ENCODE measurements at places on chromosomes 11 and 22.

DNA sequence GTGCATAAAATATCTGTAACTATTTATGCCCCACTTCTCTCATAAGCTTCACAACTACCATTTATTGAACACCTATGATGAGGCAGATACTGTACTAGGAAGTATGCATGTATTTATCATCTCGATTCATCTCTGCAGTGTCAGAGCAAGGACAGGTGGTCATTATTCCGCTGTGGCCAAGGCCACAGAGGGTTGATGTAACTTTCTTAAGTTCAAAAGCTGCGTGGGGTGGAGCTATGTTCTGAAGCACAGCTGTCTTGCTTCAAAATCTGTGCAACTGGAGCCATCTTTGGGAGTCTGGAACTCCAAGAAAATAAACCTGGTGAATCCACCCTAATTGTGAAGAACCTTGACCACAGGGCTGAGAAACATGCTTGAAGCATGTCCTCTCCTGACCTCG, 60.2 kb upstream of the HMGXB4 start:
- no peak for DNase-seq

DNA sequence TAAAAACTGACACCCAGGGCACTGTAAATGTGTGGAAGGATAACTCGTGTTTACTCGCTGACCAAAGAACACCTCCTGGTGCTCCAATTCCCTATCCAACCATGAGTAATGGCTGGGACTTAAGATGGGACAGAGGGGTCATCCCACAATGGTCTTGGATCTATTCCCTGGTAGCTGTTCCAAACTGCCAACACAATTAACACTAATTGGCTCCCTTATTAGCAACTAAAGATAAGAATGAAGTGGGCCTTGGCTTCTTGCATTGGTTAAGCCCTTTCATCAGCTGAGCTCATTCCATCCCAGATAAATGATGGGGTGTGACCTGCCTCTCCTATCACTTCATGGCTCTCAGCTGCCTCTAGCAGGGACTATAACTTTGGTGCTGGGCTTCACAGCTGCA, 1.5 kb upstream of the SIK3 start:
- DNase-seq = no peak

GRCh38 chr11:76119779-76120178, 86.5 kb downstream of the WNT11 start:
- no peak for DNase-seq

GRCh38 chr11:61418136-61418535, 11.6 kb downstream of the CPSF7 start:
- DNase-seq = no peak

GRCh38 chr11:43952401-43953342, 10.2 kb downstream of the C11orf96 start:
- DNase-seq = no peak

DNA sequence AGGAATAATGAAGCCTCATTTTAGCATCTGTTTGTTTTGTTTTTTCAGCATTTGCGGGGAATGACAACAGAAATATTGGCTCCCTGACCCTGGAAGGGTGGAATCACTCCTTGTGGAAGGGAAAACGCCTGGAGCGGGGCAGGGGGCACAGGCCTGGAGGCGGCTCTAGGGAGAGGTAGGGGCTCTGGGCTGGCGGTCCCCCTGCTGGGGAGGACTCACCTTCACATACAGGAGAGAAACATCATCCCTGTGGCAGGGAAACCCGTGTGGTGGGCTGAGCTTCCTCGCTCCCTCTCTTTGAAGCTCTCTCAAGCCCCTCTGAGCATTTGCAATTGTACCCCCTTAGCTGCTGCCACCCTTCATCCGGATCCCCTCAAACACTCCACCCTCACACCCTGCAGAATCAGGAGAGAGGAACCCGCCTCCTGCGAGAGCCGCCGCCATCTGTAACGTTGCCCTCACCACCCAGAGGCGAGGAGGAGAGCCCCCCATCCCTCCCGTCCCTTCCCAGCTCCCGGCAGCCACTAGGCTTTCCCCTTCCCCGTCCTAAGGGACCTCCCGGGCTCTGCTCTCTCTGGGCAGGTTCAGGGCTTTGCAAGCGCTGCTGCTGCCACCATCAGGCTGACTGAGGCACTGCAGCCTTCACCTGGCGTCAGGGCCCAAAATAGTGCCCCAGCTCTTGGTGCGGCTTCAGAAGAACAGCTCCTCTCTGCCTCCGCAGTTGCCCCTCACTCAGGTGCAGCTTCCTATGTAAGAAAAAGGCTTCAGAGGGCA, 10.4 kb downstream of the KIRREL3 start:
- peak; percentile 88 for DNase-seq

GRCh38 chr11:2673871-2674471, 25.8 kb downstream of the KCNQ1OT1 start:
- no peak for DNase-seq

- no peak for DNase-seq
These were observed 13.9 kb downstream of the CSRP3 start for GRCh38 chr11:19187833-19188258.

- no peak for DNase-seq
These were observed 36.0 kb downstream of the ZBTB44 start for GRCh38 chr11:130278745-130279144.

- no peak for DNase-seq
These were observed 203.7 kb downstream of the ARHGAP42 start for GRCh38 chr11:100890789-100891188.

GRCh38 chr11:3370311-3370870, 8.6 kb downstream of the ZNF195 start:
- DNase-seq = no peak

GRCh38 chr11:134342572-134343340, 11.0 kb downstream of the GLB1L2 start:
- DNase-seq = no peak

GRCh38 chr11:107564877-107565218, 687 bp downstream of the ALKBH8 start:
- DNase-seq = no peak

GRCh38 chr11:121029153-121029552, 5.3 kb downstream of the TBCEL start:
- no peak for DNase-seq

DNA sequence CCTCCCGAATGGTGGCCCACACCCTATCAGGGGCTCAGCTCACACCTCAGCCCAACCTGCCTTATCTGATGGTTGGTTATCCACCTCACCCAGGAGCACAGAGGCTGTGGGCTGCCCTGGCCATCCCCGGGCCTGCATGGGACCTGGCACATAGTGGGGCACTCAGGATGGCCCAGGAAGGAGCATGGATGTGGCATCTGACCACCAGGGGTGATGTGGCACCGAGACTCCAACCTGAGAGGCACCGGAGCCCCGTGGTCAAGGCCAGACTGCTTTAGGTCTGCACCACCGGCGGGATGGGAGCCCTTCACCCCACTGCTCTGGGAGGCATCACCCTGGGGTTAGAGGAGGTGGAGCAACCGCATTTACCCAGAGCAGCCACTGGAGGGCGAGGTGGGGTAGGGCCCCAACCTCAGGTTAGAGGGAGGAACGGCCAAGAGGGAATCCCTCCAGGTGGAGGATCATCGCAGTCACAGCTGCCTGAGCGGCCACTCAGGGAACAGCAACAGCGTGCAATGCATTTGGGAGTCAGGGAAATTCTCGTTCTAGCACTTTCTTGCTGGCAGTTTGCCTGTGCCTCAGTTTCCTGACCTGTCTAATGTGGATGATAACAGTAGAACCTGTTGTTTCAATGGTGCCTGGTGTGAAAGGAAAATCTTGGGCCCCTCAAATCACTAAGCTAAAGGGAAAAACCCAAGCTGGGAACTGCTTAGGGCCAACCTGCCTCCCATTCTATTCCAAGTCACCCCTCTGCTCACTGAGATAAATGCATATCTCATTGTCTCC, 52.9 kb upstream of the CARS1 start:
- peak; percentile 76 for DNase-seq

- DNase-seq = no peak
These were observed 185.5 kb downstream of the SWAP70 start for GRCh38 chr11:9849389-9849788.

- peak; percentile 76 for DNase-seq
These were observed 13.2 kb downstream of the POLA2 start for GRCh38 chr11:65274735-65275682.

DNA sequence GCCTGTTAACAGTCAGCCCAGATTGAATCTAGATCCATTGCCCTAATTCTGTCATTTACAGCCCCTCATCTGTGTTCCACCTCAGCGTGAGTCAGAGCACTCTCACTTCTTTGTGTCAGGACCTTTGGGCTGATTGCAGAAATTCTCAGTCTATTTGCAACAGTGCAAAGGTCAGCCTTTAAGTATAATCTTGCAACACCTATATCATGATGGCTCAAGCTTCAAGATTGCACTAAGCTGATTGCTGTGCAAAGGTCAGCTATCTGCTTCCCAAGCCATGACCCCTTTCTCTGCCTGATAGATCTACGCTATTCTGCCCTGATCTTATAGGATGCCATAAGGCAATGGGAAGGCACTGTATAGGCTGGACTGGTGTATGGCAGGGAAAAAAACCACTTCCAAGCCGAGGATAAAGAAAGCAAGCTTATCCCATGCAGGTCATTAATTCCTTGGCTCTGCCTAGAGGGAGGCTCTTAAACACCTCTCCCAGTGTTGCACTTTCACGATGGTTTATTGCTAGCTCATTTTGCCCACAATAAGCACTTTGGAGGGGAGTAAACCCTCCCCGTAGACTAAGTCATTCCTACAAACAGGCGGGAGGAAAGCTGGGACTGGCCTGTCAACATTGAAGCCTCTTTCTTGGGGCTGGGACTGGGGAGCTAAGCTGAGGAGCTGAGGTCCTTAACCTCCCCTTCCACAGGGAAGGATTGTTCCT, 100.6 kb downstream of the RRAS2 start:
- no peak for DNase-seq

DNA sequence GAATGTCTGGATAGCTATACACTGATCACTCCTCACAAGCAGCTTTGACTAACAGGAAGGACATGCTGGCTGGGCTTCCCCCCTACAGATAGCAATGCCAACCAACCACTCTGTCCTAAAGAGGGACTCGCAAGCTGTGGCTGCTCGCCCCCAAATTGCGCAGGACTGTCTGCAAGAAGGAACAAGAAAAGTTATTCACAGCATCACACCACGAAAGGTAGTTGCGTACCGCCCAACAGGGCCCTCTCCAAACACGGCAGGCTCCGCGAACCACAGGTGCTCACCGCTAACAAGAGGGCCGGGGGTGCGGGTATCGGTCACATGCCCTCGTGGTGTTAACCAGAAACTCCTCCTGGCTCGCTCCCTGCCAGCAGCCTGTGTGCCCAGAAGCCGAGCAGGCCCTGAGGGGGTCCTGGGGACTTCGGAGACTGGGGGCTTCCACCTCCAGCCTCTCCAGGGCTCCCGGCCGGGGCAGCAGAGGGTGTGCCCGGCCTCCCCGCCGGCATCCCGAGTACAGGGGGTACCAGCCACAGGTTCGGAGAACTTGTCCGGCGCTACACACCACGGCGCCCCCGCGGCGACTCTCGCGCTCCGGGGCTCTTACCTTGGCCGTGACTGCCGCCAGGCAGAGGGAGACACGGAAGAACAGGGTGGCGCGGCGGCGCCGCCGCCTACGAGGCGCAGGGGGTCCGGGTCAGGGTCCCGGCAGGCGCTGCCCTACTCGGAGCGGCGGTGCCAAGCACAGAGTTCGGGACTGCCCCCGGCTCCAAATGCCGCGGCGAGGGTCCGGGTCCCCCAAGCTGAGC, 682 bp downstream of the LARGE1 start:
- DNase-seq = peak; percentile 31

- DNase-seq = peak; percentile 80
These were observed 5.4 kb downstream of the C11orf96 start for GRCh38 chr11:43947815-43948214.

DNA sequence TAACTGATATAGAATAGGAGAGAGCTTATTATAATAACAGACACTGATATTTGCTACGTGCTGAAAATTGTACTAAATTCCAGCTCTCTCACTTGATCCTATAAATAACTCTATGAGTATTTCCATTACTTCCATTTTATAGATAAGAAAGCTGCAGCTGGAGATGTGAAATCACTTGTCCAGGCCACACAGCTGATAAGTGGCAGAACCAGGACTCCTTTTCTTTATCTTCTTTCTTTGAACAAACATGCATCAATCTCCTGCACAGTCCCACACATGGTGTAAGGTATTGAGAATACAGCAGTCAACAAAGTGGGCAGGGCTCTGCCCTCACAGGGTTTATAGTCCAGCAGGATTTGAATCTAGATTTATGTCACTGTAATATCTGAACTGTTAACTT, 652.1 kb downstream of the NELL1 start:
- DNase-seq = no peak

GRCh38 chr11:102850973-102851745, 7.8 kb upstream of the MMP3 start:
- no peak for DNase-seq

- DNase-seq = no peak
These were observed 84.9 kb downstream of the ZNF280B start for GRCh38 chr22:22423681-22424080.

GRCh38 chr11:132994966-132995365, 537.3 kb downstream of the OPCML start:
- no peak for DNase-seq

DNA sequence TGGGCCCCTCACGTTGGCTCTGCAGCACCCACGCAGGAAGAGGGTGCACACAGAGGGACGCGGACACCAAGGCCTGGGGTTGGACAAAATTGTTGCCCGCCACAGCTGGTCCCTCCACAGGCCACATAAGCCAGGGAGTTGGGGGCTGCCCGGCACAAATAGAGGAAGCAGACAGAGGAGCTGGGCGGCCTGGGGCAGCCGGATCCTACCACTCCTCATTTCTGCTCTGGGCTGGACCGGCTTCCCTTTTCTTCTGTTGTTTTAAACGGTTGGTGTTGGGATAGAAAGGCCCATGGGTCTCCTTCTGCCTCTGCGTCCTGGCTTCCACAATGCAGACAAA, 36.4 kb upstream of the LINC01488 start:
- no peak for DNase-seq

DNA sequence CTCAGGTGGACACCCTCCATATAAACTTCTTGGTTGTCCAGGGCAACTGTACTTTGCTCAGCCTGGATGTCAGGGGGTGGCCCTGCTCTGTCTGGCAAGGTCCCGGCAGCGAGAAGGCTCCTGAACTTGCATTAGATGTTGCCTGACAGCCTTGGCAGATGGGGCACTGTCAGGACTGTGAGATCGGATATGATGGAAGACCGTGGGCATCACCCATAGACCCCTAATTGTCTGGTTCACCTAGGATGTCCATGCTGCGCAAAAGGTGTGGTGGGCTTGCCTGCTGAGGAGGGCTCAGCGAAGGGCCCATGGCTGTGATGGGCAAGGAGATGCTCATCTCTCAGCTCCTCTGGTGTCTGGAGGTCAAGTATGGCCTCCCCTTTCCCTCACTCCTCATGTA, 62.7 kb downstream of the MYO18B start:
- no peak for DNase-seq
